GM23338 (cell line): ENCODE measurements at places on chromosomes 1 and 21. TPM values are rescaled to one million over a fixed set of nuclear protein-coding genes. Genes with fewer than 3 reads are reported as not detected.

- H3K36me3 ChIP-seq, result no peaks in the 10 kb centered on the region
- no peak for DNase-seq
- H3K4me3 ChIP-seq, result no peak overlapping the region
- peaks cover 12% of the 10 kb centered on the region; the same call in 1 of the 2 replicates for H3K4me1 ChIP-seq
- peak overlapping the region; percentile 30; the same call in 1 of the 2 replicates for H3K27ac ChIP-seq
Measured at GRCh38 chr1:76725864-76726619, 141.2 kb upstream of the ST6GALNAC5 start.

GRCh38 chr1:244192325-244192724 is 141.2 kb downstream of the ZBTB18 start:
- no peaks in the 10 kb centered on the region for H3K4me1 ChIP-seq
- H3K27ac ChIP-seq, result no peak overlapping the region
- H3K4me3 ChIP-seq, result no peak overlapping the region
- no peak for DNase-seq
- no peaks in the 10 kb centered on the region for H3K27me3 ChIP-seq
- no peaks in the 10 kb centered on the region; the same call in 1 of the 2 replicates for H3K36me3 ChIP-seq

Gene OR2T2
- not detected in 2 replicates for total RNA-seq

GRCh38 chr1:34859446-34860200 is at the start of gene SMIM12:
TSS of gene SMIM12 (minus strand) at chr1:34859749. CDS start at chr1:34855977, 3,772 bp downstream.
- peaks cover 6% of the 10 kb centered on the region; the same call in 1 of the 2 replicates for H3K27me3 ChIP-seq
- DNase-seq, result peak; percentile 94
- H3K36me3 ChIP-seq, result 0 out of 2 replicates have a peak, but pooled peaks cover 4% of the 10 kb centered on the region
- H3K27ac ChIP-seq, result peak within 1 kb of the TSS; percentile 50; the same call in 1 of the 2 replicates
- H3K4me3 ChIP-seq, result peak within 1 kb of the TSS; percentile 97

Gene IQGAP3
- 25.7 and 31.8 TPM in 2 replicates for total RNA-seq
